Activated CD4-positive, alpha-beta memory T cell treated with anti-CD3 and anti-CD28 coated beads, Interleukin-2, amount 10 ng/mL, durations not matched to agents 7 days and 5 days (primary cell): ENCODE measurements at places on chromosomes 4 and X.

DNA sequence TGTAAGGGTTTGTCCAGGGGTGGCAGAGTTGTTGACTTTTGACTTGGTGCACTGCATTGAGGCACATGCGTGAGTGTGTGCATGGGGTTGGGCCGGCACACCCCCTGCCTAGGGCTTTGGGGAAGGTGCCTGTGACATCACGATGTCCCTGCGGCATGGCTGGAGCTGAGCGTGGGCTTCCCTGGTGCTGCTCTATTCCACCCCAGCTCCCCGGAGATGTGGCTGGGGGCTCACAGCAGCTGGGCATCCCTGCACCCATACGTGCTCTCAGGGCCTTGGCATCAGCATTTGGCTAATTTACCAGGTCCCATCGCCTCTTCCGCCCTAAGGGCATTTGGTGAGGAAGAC, 5.7 kb downstream of the PSAPL1 start:
- DNase-seq: no peak

DNA sequence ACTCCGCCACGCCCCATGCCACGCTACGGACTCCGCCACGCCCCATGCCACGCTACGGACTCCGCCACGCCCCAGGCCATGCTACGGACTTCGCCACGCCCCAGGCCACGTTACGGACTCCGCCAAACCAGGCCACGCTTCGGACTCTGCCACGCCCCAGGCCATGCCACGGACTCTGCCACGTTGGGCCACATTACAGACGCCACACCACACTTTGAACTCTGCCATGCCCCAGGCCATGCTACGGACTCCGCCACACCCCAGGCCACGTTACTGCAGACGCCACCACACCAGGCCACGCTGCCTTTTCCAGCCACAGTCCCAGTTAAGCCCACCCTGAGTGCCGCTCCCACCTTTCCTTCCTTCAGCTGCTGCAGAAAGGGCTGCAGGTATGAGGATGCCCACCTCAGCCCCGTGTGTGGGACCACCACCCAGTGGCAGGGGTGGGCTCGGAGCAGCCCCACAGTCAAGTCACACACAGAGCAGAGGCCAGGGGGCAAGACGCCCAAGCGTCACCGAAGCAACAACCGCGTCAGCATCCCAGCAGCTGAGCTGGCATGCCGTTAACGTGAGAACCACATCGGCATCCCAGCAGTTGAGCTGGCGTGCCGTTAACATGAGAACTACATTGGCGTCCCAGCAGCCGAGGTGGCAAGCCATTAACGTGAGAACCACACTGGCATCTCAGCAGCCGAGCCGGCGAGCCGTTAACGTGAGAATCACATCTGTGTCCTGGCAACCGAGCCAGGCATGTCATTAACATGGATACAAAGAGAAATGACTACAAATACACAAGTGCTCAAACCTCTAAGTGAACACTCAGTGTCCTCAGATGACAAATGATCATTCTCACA, 26.4 kb downstream of the GAK start:
- DNase-seq: no peak

DNA sequence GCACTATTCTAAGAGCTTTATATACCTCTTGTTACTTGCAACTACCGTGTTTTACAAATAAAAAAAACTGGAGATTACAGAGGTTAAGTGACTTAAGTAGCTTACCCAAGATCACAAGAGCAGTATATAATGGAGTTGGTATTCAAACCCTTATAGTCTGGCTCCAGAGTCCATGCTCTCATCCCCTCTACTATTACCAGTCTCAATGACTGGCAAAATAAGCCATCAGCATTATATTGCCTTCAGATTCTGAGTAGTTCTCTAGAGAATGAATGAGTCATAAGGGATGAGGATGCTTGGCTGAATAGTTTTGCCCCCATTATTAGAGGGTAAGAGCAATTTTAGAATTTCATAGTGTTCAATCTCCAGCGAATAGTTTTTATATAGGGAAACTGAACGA, 170.1 kb upstream of the ATOH1 start:
- DNase-seq: no peak

DNA sequence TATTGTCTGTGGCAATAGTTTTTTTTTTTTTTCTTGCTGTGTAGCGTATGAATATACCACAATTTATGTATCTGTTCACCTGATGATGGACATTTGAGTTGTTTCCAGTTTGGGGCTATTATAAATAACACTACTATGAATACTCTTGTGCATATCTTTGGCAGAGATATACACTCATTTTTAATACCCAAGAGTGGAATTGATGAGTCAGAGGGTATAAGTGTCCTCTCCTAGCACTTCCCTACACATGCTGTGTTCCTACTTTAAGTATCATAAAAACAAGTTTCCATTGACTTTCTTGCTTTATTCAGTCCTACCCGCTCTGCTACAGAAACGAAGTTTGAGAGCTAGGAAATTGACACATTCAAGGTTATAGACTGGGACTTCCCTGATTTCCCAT, 39.8 kb downstream of the XIAP start:
- DNase-seq: no peak

DNA sequence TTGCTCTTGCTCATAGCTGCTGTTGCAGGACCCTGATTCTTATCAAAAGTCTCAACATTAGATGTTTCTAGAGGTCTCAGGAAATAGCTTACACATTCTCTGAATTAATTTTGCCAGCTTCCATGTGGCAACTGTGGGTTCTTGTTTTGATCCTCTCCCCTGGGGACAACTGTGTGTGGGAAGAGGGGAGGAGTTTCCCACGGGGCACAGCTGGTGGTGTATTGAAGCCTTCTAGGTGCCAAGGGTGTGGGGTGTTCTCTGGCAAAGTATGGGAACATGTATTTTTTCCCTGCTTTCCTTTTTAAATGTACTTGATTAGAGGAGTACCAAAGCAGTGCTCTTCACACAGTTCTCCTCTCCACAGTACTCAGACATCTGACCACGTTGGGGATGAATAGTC, 212.7 kb downstream of the RPA4 start:
- no peak for DNase-seq

DNA sequence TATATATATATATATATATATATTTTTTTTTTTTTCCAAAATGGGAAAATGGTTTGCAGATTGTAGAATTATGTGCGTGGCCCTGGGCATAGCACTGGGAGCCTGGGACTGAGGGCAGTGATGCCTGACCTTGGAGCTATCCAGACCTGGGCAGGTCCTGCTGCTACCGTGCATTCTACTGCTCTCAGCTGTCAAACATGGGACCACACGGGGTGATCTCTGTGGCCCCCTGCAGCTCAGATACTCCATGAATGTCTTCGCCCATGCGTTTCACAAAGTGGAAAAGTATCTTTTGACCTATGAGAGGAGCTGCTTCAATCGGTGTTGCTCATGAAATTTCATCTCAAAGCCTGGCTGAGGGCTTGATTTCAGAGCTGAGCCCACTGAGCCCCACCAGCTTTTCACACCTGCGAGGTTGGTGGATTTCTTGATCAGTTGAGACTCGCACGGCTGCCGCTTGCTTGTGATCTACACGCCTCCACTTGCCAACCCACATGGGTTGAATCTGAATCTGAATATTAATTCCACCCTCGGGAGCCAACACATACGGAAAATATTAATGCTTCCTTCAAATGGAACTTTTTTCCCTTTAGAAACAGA, 35.7 kb downstream of the ING2 start:
- DNase-seq: no peak

DNA sequence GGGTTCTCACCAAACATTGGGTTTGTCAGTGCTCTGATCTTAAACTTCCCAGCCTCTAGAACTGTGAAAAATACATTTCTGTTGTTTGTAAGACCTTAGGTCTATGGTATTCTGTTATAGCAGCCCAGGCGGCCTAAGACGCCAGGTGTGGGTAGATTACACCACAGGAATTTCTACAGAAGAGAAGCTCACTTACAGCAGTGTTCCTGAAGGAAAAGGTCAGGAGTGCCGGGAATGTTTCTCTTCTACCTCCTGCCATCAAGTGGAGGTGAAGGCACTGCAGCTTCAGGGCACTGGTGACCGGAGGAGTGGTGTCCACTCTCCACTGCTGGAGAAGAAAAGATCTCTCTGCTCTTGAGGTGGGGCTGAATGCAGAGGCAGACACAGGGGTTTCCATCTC, 45.7 kb downstream of the FHDC1 start:
- no peak for DNase-seq

- DNase-seq: no peak
Observed at GRCh38 chrX:71245159-71245558, 8.8 kb downstream of the ZMYM3 start.

DNA sequence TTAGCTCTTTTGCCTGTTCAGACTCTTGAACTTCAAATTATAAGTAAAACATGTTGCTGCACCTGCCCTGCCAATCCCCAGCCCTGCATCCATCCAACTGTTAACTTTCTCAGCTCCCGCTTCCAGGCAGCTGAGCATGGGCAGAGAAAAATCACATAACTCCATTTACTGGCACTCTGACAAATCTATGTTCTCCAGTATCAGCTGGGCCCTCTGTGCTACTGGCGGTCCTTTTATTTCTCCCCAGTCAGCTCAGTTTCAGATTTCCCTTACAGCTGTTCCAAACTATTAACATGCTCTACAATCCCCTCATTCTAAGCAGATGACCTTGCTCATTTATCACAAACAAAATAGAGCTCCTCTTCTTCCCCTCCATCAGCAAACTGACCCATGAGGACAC, 240.4 kb upstream of the TET2 start:
- no peak for DNase-seq

GRCh38 chr4:89788206-89789072, 48.5 kb downstream of the SNCA start:
- no peak for DNase-seq

DNA sequence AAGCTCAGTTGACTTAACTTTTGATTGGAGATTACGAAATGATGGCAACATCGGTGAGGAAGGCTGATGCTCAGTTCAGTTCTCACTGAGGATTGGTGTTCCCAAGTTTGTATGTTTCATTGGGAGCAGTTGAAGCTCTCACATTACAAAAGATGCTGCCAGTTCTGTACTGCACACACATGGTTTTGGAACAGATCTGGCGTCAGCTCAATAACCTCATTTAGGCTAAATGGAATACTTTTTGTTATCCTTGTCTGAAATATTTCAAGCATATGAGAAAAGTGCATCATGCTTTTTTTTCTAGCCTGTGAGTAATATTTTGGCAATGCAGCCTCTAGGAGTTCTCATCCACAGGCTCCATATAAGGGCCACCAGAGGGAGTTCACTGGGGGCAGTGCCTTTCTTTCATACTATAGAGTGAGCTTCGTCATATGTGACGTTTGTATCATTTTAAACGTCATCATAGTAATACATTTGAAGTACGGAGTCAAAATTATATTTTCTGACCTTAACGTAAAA, 4.1 kb downstream of the ENPEP start:
- DNase-seq: no peak

DNA sequence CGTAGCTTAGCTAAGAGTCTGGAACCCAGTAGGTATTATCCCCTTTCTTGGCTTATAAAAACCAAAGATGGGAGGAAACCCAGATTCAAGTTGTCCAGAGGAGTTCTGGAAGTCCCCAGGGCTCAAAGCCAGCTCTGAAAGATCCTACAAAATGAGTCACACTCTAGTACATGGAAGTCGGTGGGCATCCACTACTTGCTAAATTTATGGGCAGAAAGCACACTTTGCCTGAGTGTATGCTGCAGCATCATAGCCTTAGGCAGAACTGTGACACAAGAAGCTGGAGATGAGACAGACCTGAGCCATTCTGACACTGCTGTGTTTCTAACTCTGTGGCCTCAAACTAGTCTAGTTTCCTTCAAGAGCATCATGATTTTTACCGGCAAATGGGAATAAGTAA, 429.3 kb downstream of the AFF2 start:
- no peak for DNase-seq

DNA sequence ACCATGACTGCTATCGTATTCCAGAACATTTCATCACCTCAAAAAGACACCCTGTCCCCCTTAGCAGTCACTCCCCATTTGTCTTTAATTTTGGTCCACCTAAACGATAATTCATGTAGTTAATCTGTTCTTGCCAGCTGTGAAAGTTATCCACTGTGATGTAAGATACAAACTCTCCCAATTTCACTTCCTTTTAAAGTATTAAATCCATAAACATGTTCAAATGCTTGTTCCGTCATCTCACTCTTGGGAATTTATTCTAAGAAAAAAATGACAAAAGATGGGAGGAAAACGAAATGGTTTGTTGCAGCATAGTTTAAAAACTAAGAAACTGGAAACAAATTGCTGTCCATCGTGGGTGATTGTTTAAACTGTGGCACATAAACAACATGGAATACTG, 53.7 kb upstream of the IRF2 start:
- DNase-seq: no peak

DNA sequence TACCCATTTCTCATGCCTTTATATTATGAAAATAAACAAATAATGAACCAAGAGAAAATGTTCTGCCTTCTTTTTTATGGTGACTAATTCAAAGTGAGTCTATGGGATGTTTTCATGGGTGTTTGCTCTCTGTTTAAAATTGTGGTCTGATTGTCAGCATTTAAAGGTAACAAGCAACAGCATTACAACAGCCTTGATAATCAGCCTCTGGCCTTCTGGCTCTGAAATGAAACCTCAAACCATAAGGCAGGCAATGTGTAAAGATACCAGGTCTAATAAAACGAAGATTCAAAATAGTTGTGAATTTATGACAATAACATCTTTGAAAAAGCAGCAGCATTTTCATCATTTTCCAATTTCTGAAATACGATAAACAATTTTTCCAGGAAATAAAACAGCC, 63.7 kb downstream of the FAM13A start:
- no peak for DNase-seq

DNA sequence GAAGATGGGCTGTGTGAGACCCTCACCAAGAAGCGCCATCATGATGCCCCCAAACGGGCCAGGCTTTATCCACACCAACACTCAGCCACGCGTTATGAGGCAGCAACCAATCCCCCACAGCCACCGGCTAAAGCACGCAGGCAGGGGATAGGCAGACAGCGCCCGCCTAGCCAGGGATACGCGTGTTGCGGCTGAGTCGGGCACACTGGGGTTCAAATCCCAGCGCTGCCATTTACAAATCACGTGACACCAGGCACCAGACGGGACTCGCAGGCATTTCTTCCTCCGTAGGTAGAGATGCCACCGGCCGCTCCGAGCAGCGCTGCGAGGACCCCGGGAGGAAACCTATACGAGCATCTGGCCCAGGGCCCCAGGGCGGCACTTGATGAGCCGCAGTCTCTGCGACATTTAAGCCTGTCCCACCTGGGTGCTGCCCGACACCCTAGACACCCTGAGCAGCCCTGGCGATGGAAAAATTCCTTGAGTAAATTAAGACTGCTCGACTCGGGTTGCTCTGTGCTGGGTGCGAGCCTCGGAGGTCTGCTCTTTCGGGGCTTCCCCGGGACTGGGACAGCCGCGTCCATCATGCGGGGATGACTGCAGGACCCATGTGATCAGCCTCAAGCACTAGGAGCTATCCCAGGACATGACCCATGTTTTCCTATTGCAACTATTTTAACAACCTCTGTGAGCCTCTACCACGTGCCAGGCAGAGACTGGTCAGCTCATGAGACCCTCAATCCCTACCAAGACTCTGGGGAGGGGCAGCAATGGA, 6.3 kb downstream of the ABLIM2 start:
- DNase-seq: no peak

DNA sequence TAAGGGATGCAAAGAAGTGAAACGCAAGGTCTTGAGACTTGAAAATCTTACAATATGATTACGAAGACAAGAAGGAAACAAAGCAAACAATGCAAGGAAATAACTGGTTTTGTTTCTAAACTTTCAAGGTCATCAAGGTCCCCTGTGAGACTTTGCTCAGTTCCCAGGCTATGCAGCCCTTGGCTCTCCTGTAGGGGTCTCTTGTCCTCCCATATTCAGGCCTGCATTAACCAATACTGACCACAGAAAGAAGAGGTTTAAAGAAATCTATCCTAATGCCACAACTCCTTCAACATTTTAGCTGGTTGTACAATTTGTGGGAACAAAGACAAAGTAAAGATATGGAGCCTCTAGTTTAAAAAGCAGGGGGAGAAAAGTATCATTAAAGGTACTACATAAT, 209.2 kb downstream of the LHFPL1 start:
- DNase-seq: no peak

- no peak for DNase-seq
Observed at GRCh38 chrX:57103489-57103888, 17.9 kb downstream of the SPIN2B start.
